ENCODE measurements at places on chromosomes 5 and 9.

- DNase-seq, result no peak
These were observed 48.1 kb downstream of the FOCAD start for GRCh38 chr9:20732118-20732517.

DNA sequence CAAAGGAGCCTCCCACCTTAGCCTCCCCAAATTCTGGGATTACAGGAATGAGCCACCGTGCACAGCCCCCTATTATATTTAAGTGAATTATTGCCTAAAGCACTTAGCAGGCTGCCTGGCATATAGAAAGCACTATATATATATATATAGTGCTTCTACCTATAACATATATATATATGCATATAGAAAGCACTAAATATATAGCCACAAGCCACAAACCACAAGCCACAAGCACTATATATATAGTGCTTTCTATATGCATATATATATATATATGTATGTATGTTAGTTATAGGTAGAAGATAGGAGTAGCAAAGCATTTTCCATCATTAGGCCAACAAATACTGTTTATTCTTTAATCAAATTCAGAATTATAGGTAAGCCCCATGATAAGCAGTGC lies 185.8 kb downstream of the CWC27 start:
- DNase-seq, result no peak

- DNase-seq, result no peak
These were observed 593.7 kb downstream of the IRX1 start for GRCh38 chr5:4189317-4189716.

GRCh38 chr5:14809369-14810155 lies 62.0 kb downstream of the ANKH start:
- DNase-seq, result peak; percentile 52

DNA sequence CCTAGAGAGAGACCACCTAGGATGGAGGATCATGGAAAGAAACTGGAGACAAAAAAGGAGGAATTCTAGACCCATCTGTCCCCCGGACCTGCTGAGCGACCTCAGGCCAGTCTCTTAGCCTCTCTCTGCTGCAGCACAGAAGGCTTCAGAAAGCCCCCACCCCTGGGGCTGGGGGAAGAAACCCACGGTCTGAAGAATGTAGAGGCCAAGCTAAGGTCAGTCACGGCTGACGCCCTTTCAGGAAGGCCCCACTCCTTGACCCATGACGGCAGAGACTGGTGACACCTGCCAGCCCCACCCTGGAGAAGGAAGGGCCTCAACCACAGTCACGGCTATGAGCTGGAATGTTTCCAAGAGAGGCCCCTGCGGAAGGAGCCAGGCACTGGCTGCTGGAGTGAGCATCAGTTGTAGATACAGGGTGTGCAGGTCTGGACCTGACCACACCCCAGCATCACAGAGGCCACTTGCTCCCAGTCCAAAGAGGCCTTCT lies 120.5 kb upstream of the BOD1 start:
- no peak for DNase-seq

GRCh38 chr5:109307951-109308350 lies 101.8 kb downstream of the PJA2 start:
- no peak for DNase-seq

DNA sequence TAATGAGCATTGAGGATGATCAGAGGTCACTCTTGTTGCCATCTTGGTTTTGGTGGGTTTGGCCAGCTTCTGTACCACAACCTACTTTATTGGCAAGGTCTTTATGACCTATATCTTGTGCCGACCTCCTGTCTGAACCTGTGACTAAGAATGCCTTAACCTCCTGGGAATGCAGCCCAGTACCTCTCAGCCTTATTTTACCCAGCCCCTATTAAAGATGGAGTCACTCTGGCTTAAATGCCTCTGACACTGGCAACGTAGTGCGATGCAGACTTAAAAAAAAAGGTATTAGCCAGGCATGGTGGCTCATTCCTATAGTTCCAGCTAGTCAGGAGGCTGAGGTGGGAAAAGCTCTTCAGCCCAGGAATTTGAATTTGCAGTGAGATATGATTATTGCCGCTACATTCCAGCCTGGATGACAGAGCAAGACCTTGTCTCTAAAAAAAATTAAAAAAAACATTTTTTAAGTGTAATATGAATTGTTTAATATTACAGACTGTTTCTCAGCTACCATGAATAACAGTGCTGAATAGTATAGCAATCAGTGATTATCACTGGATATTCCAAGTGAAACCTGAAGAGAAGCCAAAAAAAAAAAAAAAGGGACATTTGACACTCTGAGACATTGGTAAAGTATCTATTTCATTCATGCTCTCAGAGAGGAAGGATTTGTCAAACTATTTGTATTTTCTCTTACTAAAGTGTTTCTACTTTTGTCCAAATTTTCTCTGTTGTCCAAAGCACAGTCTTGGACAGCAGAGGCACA lies 18.3 kb upstream of the STOM start:
- DNase-seq, result no peak

GRCh38 chr5:139277171-139277570 lies 16.4 kb upstream of the MATR3 start:
- DNase-seq, result no peak

DNA sequence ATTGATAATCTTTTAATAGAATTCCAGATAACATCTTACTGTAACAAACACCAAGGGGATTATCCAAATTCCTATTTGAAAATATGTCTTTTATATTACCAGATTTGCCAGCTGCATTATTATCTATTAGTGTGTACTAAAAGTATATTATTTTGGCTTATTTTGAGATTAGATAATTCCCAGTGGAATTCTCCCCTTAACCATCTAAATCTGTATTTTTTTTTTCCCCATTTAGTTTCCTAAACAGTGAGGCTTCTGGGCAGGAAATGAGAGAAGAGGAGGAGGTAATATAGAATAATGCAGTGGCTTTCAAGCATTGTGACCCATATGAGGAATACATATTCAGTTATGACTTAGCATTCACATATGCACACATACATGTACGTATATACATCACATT lies 53.5 kb upstream of the ABL1 start:
- no peak for DNase-seq

- no peak for DNase-seq
These were observed 106.6 kb upstream of the PJA2 start for GRCh38 chr5:109516390-109516789.

DNA sequence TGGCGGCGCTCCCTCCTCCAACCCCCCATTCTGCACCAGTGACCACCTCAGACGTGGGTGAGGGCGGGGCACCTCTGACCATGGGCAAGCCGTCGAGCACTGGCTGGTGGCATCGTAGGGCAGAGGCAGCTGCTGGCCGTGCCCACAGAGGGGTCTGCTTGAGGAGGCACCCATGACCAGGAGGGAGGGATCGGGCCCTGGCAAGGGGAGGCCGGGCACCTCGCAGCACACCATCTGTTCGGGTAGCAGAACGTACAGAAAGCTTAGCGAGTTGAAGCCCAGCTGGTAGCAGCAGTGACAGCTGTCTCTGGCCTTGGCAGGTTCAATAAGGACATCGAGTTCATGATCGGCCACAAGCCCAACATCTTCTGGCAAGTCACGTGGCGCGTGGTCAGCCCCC lies 4.3 kb upstream of the SLC6A18 start:
- no peak for DNase-seq

- no peak for DNase-seq
These were observed 45.7 kb downstream of the TGFBR1 start for GRCh38 chr9:99150451-99151171.

DNA sequence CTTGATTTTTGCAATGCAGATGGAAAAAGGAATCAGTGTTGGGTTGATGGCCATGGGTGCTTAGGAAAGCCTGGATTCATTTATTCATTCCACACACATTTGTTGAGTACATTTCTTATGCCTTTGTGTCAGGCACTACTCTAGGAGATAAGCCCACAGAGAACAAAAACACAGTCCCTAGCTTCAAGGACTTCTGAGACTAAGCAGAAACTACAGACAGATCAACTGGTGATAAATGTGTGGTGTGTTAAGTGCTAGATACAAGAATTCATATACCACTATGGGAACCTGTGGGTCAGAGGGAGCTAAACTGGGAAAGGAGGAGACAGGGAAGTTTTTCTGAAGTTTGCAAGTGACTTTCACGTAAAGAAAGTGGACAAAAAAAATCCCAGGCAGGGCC lies 119.9 kb downstream of the CEMIP2 start:
- DNase-seq, result no peak

DNA sequence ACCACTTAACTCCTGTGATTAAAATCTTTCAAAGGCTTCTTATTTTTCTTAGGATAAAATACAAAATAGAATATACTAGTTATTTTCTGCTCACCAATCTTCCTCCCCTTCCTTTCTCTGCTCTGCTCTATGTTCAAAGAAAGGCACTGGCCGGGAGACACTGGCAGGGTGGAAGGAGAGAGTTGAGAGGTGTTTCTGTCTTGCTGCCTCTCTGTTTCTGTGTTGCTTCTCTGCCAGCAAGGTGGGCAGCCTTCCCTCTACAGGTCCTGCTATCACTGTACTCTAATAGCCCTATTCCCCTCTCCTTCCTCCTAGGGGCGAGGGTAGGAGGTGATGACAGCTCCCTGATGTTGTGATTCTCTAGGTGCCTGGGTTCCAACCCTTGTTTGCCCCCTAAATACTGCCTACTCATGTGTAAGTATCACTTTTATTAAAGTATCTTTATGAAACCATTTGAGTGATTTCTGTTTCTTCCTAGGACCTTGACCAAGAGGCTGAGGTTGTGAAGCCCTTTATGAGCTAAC lies 515.1 kb downstream of the TLE4 start:
- DNase-seq, result no peak

- DNase-seq, result no peak
These were observed 101.1 kb downstream of the APBA1 start for GRCh38 chr9:69571032-69571431.

GRCh38 chr5:100517301-100517974 lies 17.7 kb upstream of the FAM174A start:
- no peak for DNase-seq

DNA sequence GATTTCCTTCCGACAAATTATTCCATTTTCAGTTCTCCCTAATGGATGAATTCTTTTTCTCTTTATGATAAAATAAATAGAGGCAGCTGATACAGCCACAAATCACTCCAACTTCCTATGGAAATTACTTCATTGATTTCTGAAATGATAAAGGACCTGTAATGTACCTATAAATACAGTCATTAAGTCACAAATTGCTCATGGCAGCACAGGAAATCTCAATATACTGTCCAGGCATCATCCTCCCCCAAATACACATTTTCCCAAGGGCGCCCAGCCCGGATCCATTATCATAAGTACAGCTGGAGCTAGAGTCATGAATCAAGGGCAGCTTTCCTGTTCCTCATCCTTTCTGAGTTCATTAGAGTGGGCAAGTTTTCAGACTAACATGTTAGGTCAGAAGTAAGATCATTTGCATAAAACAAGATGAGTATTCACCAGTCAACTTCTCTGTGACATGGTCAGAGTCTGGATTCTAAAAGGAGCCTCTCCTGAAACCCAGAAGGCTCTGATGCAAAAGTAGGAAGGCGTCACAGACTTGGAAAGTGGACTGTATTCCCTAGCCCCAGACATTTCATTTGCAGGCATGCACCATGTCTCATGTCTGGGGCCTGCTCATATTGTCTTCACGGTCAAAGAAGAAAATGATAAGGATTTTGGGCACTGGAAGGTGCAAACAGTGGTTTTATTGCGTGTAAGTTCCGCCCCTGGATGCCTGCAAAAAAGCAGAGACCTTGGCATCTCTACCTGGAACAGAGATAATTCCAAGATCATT lies 383.2 kb downstream of the PLK2 start:
- DNase-seq, result no peak

- no peak for DNase-seq
These were observed 2266.5 kb upstream of the WWC1 start for GRCh38 chr5:166024970-166025369.

DNA sequence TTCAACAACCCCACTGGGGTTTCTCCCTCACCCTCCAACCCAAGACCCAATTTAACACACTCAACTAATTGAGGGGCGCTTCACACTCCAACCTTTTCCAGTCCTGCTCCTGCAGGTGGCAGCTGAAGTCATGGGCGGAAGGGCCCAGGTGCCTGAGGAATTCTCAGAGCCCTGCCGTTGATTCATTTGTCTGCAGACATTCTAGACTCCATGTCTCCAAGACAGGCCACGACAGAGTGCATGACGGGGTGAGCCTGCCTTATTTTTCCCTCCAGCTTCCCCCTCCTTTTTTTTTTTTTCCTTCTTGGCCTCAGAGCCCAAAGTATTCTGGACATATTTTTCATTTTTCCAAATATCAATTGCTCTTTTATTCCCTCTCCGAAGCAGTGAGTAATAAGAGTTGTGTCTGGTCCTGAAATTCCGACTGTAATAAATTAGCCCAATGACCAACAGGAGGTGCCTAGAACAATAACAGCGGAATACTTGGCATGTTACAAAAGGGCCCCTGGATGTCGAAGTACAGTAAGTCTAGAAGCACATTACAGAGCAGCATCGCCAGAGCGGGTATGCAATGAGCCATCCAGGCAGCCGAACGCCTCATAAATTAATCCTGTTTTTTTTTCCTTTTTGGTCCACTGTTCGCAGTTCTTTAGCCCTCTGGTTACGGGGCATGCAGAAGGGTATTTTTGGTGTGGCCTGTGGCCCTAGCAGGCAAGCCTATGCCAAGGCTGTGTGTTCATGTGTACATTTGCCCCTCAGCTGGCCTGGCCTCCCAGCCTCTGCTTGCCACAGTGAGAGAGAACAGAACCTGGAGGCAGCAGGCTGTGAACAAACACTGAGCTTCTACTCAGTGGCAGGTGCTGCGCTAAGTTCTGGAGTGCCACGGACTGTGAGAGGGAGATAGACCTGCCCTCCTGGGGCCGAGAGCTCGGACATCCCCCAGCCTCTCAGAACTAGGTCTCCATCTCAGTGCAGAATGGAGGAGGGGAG lies 8.6 kb upstream of the SMIM23 start:
- DNase-seq, result no peak

GRCh38 chr5:150246429-150246828 lies 43.1 kb downstream of the CAMK2A start:
- DNase-seq, result no peak

- DNase-seq, result no peak
These were observed 9.3 kb downstream of the BAAT start for GRCh38 chr9:101375546-101375945.

GRCh38 chr9:97591535-97591934 lies 41.6 kb downstream of the TSTD2 start:
- no peak for DNase-seq

DNA sequence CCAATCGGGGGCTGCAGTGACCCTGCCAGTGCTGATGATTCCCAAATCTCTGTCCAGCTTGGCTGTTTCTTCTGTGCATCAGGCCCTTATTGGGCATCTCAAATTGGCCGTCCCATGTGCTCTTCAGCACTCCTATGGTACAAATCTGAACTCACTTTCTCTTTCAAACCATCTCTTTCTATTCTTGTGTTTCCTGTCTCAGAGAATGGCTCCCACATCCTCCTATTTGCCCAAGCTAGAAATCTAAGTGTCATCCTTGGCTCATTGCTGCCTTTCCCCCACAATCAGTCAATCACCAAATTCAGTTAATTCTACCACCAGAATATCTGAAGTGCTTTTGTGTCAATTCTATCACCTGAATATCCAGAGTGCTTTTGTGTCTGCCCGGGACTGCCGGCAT lies 336.6 kb downstream of the CWC27 start:
- DNase-seq, result no peak

- no peak for DNase-seq
These were observed 21.2 kb downstream of the FYB1 start for GRCh38 chr5:39198127-39198526.
